ENCODE measurements at places on chromosomes 1 and 21.

DNA sequence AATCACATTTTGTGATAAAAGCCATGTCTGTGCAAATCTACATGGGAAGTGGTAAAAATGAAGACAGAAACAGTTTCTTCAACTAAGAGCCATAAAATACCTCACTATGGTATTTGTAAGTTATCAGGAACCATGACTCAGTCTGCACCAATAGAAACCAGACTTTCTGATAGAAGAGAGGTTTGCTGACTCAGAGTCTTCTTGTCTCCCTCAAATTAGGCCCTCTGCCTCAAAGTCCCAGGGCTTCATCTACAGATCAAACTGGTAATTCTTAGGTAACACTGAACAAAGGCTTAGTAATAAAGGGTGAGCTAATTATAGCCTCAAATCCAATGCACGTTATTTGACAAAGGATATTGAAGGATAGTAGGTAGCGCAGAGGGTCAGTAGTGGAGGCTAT is 30.9 kb upstream of the SSX2IP start:
- no peak for DNase-seq

- no peak for DNase-seq
These were observed 10.9 kb upstream of the RWDD3 start for GRCh38 chr1:95223110-95223509.

- DNase-seq = no peak
These were observed 390.6 kb downstream of the NUF2 start for GRCh38 chr1:163712321-163712720.

GRCh38 chr1:58619286-58620054 is 42.4 kb upstream of the TACSTD2 start:
- no peak for DNase-seq

- no peak for DNase-seq
These were observed 807.3 kb upstream of the RGS18 start for GRCh38 chr1:191350938-191351337.

DNA sequence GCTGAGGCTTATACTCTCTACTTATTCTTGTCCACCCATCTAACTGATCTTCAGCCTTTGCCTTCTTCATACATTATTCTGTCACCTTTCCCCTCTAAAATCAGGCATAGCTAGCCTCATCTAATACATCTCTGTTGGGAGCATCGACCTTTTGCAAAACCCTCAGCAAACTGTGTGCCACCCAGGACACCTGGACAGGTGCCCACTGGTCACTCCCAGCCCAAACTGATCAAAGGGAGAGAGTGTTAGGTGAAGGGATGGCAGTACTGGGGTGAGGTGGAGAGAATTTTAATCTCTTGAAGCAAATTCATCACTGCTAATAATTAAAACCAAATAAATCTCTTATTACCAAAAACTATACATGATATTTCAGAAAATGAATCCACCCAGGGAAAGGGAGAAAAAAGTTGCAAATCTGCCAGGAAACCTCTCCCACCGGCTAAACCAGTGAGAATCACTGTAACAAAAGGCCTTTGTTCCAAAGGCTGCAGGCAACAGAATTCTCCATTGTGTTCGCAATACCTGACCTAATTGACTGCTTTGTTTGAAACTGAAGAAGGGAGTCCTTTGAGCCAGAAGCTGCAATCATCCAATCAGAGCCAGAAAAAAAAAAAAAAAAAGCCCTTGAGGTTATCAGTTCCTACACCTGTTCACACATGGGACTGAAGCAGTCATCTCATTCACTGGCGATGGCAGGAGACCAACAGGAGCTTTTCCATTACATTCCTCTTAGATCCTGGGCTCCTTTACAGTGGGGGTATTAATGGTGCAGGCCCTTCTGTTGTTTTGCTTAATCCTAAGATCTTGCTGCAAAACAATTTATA is 172.6 kb downstream of the APP start:
- DNase-seq = no peak

GRCh38 chr1:10788592-10789006 is 7.8 kb downstream of the CASZ1 start:
- DNase-seq = no peak

DNA sequence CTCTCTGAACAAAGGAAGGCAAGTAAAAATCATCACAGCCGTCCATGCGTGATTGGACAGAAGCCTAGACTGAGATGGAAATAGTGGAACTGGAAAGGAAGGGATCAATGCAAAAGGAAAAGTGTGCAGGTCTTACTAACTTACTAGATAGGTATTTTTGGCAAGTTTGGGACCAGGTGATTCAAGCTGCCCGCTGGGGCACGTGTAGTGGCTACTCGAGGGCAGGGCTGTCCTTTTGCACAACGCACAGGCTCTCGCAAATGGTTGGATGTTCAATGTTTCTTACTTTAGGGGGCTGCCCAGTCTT is 566 bp upstream of the ALG6 start:
- no peak for DNase-seq

- no peak for DNase-seq
These were observed 5.1 kb upstream of the OLFML2B start for GRCh38 chr1:162028726-162029125.

GRCh38 chr1:55712148-55712547 is 497.0 kb upstream of the USP24 start:
- DNase-seq = no peak

GRCh38 chr1:22428672-22429071 is 23.0 kb upstream of the ZBTB40 start:
- DNase-seq = no peak

DNA sequence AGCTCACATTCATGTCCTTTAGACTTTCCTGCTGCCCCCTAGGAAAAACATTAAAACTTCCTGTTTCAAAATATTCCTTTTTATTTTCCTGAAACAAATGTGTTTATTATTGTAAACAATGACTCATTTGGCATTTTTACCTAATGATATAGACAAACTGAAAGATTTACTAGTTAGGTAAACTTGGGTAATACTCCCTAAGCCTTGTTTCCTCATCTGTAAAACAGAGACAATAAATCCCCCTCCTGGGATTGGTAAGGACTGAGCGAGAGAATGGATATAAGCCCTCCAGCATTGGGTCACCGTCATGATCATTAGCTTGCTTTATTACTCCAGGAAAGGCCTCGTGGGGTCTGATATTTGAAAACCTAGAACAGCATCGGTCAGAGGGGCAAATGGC is 59.8 kb downstream of the LPAR3 start:
- DNase-seq = no peak

GRCh38 chr1:7686301-7686850 is 84.7 kb upstream of the VAMP3 start:
- DNase-seq = no peak

GRCh38 chr1:177103005-177103852 is 61.3 kb downstream of the ASTN1 start:
- DNase-seq = no peak

DNA sequence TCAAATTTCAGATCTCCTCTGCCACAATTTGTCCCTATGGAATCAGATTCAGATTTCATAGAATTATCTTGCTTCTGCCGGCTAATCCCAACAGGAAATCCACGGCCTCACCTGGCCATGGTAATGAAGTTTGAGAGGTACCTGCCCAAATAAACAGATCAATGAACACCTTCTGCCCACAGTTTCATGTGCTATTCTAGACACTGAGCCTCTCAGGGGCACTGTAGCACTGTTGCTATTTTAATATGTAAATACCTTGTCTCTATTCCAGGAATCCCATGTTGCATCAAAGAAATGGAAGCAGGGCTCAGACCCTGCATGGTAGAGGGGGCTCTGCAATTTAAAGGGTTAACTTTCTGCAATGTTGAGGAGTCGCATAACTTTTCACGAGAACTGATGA is 593.1 kb downstream of the PTBP2 start:
- no peak for DNase-seq

DNA sequence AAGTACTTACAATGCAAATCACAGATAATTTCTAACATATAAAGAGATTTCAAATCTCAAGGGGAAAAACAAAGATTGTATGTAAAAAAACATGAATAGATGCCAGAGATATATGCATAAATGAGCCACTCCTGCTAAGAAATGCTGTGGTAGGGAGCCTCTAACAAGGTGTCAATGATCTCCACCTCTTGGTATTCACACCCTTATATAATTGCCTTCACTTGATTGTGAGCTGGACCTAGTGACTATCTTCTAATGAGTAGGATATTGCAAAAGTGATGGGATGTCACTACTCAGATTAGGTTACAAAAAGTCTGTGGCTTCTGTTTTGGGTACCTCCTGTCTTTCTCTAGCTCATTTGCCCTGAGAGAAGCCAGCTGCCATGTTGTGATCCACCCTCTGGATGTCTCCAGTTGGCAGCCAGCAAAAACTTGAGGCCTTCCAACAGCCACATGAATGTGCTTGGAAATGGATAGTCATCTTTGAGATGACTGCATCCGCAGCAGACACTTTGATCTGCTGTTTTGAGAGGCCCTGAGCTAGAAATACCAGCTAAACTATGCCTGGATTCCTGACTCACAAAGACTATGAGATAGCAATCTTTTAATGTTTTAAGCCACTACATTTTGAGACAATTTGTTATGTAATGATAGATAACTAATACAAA is 196.1 kb upstream of the FGGY start:
- no peak for DNase-seq

GRCh38 chr1:190179817-190180216 is 297.8 kb downstream of the BRINP3 start:
- no peak for DNase-seq

DNA sequence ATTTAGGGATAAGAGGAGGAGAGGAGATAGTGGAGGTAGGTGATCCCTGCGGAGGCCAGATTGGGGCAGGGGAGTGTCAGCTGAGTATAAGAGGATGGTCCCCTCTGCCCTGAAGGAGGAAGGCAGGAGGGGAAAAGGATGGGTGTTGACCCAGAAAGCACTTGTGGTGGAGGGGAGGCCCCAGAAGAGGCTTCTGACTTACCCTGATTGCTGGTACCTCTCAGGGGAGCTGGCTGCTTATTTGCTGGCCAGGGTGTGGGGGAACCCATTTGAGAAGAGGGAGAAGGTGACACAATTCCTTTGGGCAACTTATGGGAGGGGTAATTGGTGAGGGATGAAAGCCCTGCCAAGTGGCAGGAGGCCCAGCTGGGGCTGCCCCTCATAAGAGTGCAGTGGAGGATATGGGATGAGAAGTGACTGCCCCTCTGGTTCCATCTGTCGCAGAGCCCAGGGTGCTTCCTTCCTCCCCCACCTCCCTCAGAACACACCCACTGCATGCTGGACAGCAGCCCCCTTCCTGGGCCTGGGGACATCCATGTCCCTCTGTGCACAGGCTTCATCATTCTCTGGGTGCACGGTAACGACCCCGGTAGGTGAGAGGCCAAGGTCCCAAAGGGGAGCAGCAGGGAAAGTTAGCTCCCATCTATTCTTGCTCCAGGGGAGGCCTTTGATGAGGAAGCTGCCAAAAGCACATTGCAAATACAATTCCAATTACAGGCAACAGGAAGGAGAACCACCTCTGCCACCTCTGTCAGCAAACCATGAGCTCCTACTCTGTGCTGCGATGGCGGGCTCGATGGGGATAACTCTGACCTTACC is 1.4 kb upstream of the PCSK9 start:
- DNase-seq = no peak

DNA sequence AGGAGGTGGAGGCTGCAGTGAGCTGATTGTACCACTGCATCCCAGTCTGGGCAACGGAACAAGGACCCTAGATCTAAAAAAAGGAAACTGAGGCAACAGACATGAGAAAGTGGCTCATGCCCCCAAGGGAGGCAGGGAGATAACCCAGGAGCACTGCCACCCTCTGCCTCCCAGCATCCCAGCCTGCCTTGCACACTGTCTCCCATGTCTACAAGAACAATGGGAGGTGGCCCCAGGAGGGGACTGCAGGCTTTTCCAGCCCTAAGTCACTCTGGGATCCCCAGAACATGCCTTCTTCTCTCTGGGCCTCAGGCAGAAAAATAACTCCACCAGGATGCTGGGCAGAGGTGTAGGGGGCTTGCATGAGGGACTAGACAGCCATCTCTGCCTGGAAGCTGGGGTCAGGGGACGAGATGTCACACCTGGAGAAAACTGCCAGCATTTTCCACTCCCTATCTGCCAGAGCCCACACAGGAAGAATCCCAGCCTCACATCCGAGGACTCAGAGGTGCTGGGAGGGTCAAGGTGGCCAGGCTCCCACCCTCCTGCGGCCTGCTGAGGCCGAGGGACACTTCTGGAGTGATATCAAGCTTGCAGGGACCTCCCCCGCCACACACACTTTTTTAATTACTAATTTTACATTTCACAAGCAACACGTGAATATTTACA is 21.4 kb downstream of the RUNX3 start:
- DNase-seq = no peak

GRCh38 chr1:103459346-103459745 is 66.2 kb upstream of the RNPC3 start:
- no peak for DNase-seq

DNA sequence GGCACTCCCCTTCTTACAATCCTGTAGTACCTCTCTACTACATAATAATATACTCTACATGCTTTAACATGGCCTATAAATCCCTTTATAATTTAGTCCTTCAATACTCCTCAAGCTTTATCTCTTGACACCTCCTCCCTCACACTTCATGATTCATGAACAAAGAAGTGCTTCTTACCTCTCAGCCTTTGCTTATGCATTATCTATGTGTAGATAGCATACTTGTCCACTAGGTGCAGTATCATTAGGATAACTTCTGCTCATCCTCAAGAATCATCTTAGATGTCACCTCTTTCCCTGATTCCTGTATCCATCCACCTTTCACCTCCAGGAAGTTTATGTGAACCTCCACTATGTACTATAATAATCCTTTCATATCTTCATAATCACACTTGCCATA is 74.4 kb downstream of the COL24A1 start:
- DNase-seq = no peak

DNA sequence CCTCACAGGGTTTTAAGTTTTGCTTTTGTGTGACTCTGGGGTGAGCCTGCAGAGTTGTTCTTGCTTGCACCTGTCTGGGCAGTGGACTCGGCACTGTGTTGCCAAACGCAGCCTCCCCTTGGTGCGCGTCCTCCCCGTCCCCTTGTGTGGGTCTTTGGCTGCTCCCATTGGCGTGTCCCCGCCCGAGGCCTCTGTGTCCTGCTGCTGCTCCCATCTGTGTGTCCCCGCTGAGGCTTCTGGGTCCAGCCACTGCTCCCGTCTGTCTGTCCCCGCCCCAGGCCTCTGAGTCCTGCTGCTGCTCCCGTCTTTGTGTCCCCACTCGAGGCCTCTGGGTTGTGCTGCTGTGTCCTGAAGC is 62.8 kb downstream of the PCNT start:
- no peak for DNase-seq

GRCh38 chr1:92356956-92357355 is 58.1 kb downstream of the RPAP2 start:
- no peak for DNase-seq

DNA sequence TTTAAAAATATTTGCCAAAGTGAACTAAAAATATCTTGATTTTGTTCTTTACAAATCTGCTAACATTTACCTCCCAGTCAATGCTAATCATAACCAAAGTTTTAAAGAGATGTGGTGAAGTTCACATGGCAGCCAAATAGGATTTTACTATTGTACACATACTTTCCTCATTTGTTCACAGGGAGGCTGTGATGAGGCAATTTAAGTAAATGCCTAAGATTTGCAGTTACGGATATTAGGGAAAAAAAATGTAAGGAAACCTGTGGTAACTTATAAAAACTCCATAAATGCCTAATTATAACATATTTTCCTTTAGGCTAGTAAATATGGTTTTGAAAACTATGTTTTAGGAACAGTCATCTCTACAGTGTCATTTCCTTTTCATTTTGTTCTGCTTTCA is 32.4 kb downstream of the RGS5 start:
- peak; percentile 90 for DNase-seq

Measured in SK-N-MC (cell line).